ENCODE measurements at places on chromosomes 6 and 20. TPM values are rescaled to one million over a fixed set of nuclear protein-coding genes. Genes with fewer than 3 reads are reported as not detected.
A peak's percentile ranks its signal among the peaks of the same experiment; 100 is the strongest.

DNA sequence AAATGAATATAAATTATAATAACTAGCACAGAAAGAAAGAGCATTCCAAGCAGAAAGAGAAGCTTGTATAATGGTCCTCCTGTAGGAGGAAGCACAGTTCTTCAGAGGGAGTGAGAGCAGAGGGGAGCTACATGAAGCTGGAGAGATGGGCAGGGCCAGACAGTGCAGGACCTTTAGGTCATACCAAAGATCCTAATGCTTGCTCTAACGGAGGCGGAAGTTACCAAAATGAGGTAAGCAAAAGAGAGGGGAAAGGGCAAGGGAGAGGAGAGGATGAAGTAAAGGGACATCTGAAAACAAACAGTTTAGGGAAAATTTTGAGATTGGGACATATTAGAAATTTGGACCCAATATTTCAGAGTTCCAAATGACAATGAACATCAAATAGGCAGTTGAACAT, 50.2 kb downstream of the HBS1L start:
- no peak for DNase-seq
- no peak overlapping the region for H3K4me3 ChIP-seq
- H3K27ac ChIP-seq = no peak overlapping the region
- H3K27me3 ChIP-seq = no peaks in the 10 kb centered on the region
- H3K4me1 ChIP-seq = peaks cover 1% of the 10 kb centered on the region

Gene IFNGR1
- total RNA-seq = 57.8 TPM

GRCh38 chr6:85678026-85678601, 35.4 kb upstream of the SYNCRIP start:
- no peaks in the 10 kb centered on the region for H3K36me3 ChIP-seq
- peak overlapping the region; percentile 100 for H3K4me3 ChIP-seq
- DNase-seq = no peak
- no peaks in the 10 kb centered on the region for H3K27me3 ChIP-seq
- peak overlapping the region; percentile 93 for H3K27ac ChIP-seq

Gene SLC16A10
- total RNA-seq = 11.0 TPM

GRCh38 chr6:23414051-23414445, 712.0 kb upstream of the NRSN1 start:
- no peak for DNase-seq
- H3K27me3 ChIP-seq = no peaks in the 10 kb centered on the region
- no peak overlapping the region for H3K4me3 ChIP-seq
- H3K36me3 ChIP-seq = no peaks in the 10 kb centered on the region

Gene DCDC2
- 13.0 TPM for total RNA-seq

DNA sequence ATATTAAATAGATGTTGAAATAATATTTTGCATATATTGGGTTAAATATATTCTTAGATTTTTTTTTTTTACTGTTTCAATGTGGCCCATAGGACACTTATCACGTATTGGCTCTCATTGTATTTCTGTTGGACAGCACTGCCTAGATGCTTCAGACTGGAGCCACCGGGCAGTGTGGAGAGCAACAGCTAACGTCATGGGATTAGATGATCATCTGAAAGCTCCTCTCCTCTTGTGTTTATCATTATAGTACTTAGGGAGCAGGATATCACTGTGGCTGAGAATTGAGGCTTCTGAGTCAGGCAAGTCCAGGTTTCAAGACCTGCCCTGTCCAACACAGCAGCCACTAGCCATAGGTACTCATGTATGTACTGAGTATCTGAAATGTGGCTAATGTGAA, 87.4 kb downstream of the ZHX3 start:
- no peaks in the 10 kb centered on the region for H3K36me3 ChIP-seq
- no peak overlapping the region for H3K4me3 ChIP-seq
- DNase-seq = no peak
- H3K27me3 ChIP-seq = no peaks in the 10 kb centered on the region
- peaks cover 23% of the 10 kb centered on the region for H3K4me1 ChIP-seq

Gene MTHFD1L
- 3.5 TPM for total RNA-seq

- peaks cover 13% of the 10 kb centered on the region for H3K36me3 ChIP-seq
- no peaks in the 10 kb centered on the region for H3K27me3 ChIP-seq
- no peak overlapping the region for H3K4me3 ChIP-seq
- DNase-seq = no peak
- no peak overlapping the region for H3K27ac ChIP-seq
These were observed 39.0 kb upstream of the ASXL1 start for GRCh38 chr20:32319100-32319499.

Gene HUS1B
- 0.51 TPM for total RNA-seq

- H3K4me3 ChIP-seq = no peak overlapping the region
- H3K4me1 ChIP-seq = no peaks in the 10 kb centered on the region
- H3K27me3 ChIP-seq = no peaks in the 10 kb centered on the region
- no peak overlapping the region for H3K27ac ChIP-seq
- H3K36me3 ChIP-seq = no peaks in the 10 kb centered on the region
- no peak for DNase-seq
These were observed 75.0 kb downstream of the BCKDHB start for GRCh38 chr6:80181352-80182081.

Gene PDYN
- total RNA-seq = not detected

- H3K4me1 ChIP-seq = no peaks in the 10 kb centered on the region
- no peaks in the 10 kb centered on the region for H3K27me3 ChIP-seq
- H3K4me3 ChIP-seq = no peak overlapping the region
- DNase-seq = no peak
- no peak overlapping the region for H3K27ac ChIP-seq
These were observed 18.8 kb downstream of the TBPL1 start for GRCh38 chr6:133971861-133972260.

Gene ADGRF1
- total RNA-seq = not detected

GRCh38 chr6:11848852-11849731, 70.5 kb upstream of the ADTRP start:
- H3K4me1 ChIP-seq = peaks cover 15% of the 10 kb centered on the region
- no peaks in the 10 kb centered on the region for H3K27me3 ChIP-seq
- H3K27ac ChIP-seq = no peak overlapping the region
- DNase-seq = no peak

- H3K4me3 ChIP-seq = no peak overlapping the region
- no peaks in the 10 kb centered on the region for H3K36me3 ChIP-seq
- no peak overlapping the region for H3K27ac ChIP-seq
- H3K27me3 ChIP-seq = no peaks in the 10 kb centered on the region
- no peak for DNase-seq
These were observed 17.8 kb downstream of the RAB44 start for GRCh38 chr6:36715469-36715868.

Gene ZSCAN12
- total RNA-seq = 3.0 TPM

GRCh38 chr6:20732896-20733295, 198.6 kb downstream of the CDKAL1 start:
- no peak for DNase-seq
- H3K27me3 ChIP-seq = no peaks in the 10 kb centered on the region
- H3K27ac ChIP-seq = no peak overlapping the region

- no peak overlapping the region for H3K4me3 ChIP-seq
- H3K27ac ChIP-seq = no peak overlapping the region
- DNase-seq = no peak
- H3K4me1 ChIP-seq = no peaks in the 10 kb centered on the region
These were observed 7.6 kb downstream of the ZNF451 start for GRCh38 chr6:57097596-57097995.

Gene MC3R
- not detected for total RNA-seq

DNA sequence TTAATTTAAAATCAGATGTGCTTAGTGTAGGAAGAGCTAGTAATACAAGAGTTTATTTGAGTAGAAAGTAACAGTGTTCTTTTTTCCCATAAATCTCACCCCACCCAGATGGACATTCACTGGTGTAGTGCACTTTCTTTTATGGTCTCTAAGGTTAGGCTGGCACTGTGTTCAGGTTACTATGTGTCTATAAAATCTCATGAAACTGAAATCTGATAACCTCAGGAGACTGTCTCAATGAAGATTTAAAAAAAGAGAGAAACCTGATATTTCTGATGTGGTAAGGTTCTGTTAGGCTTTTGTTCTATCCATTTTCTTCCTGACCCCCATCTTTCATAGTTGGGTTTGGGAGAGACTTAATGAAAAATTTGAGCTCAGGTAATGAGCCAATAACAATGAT, 101.2 kb upstream of the CLVS2 start:
- no peak overlapping the region for H3K27ac ChIP-seq
- no peaks in the 10 kb centered on the region for H3K4me1 ChIP-seq
- H3K36me3 ChIP-seq = no peaks in the 10 kb centered on the region
- no peak overlapping the region for H3K4me3 ChIP-seq
- no peak for DNase-seq
- H3K27me3 ChIP-seq = no peaks in the 10 kb centered on the region

DNA sequence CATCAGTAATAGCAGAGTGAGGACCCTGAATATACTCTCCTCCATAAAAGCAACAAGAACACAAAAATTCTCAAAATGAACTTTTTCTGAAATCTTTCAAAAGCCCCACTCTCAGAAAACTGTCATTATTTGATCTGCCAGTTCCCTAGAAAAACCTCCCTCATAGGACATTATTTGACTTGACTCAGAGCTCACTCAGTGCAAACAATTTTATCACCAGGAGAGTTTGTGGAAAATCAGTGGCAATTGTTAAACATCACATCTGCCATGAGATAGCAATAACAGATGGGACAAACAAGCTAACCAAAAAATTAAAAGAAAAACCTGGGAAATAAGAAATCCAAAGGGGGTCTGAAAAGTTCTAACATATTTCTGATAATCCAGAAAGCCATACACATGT, 100.0 kb downstream of the ATG5 start:
- H3K36me3 ChIP-seq = no peaks in the 10 kb centered on the region
- no peak overlapping the region for H3K4me3 ChIP-seq
- no peak for DNase-seq

Gene PNRC1
- 71.4 TPM for total RNA-seq

GRCh38 chr6:115602466-115602865, 458.2 kb downstream of the FRK start:
- H3K27ac ChIP-seq = no peak overlapping the region
- no peak for DNase-seq
- no peaks in the 10 kb centered on the region for H3K27me3 ChIP-seq

- H3K27me3 ChIP-seq = no peaks in the 10 kb centered on the region
- H3K27ac ChIP-seq = no peak overlapping the region
- no peaks in the 10 kb centered on the region for H3K4me1 ChIP-seq
- no peak overlapping the region for H3K4me3 ChIP-seq
- peaks cover 19% of the 10 kb centered on the region for H3K36me3 ChIP-seq
These were observed 32.3 kb upstream of the GNRH2 start for GRCh38 chr20:3010985-3011723.

DNA sequence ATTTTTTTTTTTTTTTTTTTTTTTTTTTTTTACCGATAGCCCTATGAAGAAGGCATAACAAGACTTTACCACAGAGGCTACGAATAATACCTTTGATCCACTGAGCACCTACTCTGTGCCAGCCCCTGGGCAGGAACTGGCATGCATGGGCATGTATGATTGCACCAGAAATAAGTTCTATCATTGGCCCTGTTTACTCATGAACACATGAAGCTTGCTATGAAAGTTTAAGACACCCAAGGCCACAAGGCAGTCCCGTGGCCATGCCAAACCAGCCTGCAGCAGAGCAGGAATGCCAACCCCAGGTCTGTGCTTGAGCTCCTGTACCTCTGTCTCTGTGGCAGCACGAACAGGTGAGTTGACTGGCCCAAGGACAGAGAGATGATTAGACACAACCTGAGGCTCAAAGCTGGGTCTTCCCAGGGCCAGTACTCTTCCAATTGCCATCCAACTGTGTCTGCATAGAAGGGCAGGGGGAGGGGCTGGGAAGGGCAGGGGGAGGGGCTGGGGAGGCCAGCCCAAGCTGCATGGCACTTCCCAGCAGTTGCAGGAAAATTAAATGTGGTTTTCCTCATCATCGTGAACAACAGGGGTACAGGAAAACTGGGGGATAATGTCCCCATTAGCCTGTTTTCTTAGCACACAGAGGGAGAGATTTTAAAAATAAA, 63.5 kb downstream of the LRFN2 start:
- H3K27me3 ChIP-seq = no peaks in the 10 kb centered on the region
- H3K36me3 ChIP-seq = no peaks in the 10 kb centered on the region
- no peak for DNase-seq
- H3K4me1 ChIP-seq = peaks cover 6% of the 10 kb centered on the region

Gene WFDC2
- not detected for total RNA-seq

GRCh38 chr6:111737065-111737521, 131.4 kb upstream of the TRAF3IP2 start:
- H3K4me1 ChIP-seq = no peaks in the 10 kb centered on the region
- no peak overlapping the region for H3K27ac ChIP-seq
- no peaks in the 10 kb centered on the region for H3K27me3 ChIP-seq
- H3K36me3 ChIP-seq = no peaks in the 10 kb centered on the region
- H3K4me3 ChIP-seq = no peak overlapping the region

GRCh38 chr6:137417396-137417795, 76.8 kb downstream of the OLIG3 start:
- H3K4me1 ChIP-seq = peaks cover 5% of the 10 kb centered on the region
- no peaks in the 10 kb centered on the region for H3K36me3 ChIP-seq
- H3K27me3 ChIP-seq = no peaks in the 10 kb centered on the region
- no peak for DNase-seq
- H3K4me3 ChIP-seq = no peak overlapping the region

Gene ALDH8A1
- total RNA-seq = 73.0 TPM

Gene TRAPPC3L
- total RNA-seq = 0.19 TPM

DNA sequence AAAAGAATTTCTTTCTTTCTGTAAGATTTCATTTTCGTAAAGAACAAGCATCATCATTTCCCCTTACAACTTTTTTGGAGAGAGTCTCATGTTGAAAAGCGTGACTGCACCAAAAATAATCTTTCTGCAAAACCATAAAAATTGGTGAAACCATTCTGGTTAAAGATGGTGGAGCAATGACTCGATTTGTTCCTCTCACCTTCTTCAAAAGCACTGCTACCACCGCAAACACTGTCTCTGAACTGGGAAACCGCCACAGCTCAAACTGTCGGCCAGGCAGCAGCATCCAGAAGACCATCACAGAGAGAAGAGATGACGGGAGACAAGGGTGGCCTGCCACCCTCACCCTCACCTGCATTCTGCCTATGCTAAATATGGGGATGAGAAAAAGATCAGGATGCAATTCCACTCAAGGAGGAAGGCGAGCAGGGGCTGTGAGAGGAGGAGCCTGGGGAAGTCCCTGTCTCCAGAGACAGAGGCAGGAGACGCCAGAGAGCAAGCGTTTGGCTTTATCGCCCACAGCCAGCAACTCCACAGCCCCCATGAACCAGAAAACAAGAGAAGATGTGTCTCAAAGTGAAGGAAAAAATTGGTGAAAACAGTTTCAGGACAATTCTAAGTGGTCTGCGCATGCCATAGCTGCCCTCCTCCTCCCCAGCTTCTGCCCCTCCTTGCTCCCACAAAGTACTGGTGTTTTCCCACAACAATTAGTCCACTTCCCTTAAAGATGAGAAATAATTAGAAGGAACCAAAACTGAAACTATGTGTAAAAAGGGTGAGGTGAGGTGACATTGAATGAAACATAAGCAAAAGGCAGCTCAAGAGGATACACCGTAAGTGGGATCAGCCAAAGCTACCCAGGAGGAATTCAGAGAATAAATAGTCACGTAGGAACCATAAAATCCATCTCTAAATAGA, 255.5 kb downstream of the KIF16B start:
- no peaks in the 10 kb centered on the region for H3K27me3 ChIP-seq
- no peak overlapping the region for H3K4me3 ChIP-seq
- H3K4me1 ChIP-seq = no peaks in the 10 kb centered on the region

Gene CFB
- 2,016 TPM for total RNA-seq

- no peaks in the 10 kb centered on the region for H3K36me3 ChIP-seq
- DNase-seq = no peak
- no peaks in the 10 kb centered on the region for H3K27me3 ChIP-seq
- no peak overlapping the region for H3K4me3 ChIP-seq
- H3K27ac ChIP-seq = no peak overlapping the region
These were observed 174.9 kb downstream of the FRK start for GRCh38 chr6:115885636-115886366.
